ENCODE measurements at places on chromosomes 2 and 18.

DNA sequence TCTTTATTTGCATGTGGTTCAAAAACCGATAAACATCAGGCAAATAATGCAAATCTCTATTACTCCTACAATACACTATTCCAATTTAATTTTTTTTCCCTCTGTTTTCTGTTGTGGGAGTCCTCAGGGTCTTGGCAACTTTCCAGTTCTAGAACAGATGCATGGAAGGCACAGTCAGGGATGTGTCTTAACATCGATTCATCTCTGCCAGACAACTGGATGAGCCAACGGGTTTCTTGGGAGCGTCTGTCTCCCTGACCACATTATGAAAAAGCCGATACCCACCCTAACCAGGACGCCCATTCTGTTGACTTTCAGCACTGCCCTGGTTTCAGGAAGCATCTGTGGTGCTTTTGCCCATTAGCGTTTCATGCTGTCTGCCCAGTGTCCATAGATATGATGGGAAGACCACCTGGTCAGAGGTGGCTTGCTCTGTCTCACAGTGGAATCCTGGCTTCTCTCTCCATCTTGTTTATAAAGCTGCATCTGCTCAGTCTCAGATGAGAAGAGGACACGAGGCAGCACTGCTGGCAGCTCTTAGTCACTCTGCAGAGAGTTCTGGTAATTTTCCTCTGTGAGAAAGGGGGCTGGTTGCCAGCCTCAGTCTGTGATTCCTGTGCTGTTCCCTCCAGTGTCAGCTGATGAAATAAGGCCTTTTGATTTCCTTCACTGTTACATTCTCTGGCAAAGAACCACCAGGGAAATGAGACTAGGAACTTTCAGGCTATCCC lies 57.9 kb upstream of the KCNE4 start:
- DNase-seq, result peak; percentile 97

DNA sequence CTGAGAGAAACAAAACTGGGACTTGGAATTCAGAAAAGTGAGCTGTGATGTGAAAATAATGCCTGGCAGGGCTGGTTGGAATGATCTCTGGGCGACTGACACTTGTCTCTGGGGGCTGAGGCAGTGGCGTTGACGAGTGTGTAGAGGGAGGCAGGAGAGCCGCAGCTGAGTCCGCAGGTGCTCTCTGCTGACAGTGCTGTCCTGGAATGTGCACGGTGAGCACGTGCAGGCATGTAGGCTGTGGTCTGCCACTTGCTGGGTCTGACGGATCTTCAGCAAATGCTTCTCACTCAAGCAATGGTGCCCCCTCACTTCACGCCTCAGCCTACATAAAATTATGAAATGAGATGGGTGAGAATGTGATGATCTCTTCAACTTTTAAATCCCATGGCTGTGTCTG lies 38.5 kb upstream of the ATP9B start:
- DNase-seq, result no peak

GRCh38 chr2:182545420-182546167 lies 118.8 kb upstream of the PDE1A start:
- DNase-seq, result no peak

DNA sequence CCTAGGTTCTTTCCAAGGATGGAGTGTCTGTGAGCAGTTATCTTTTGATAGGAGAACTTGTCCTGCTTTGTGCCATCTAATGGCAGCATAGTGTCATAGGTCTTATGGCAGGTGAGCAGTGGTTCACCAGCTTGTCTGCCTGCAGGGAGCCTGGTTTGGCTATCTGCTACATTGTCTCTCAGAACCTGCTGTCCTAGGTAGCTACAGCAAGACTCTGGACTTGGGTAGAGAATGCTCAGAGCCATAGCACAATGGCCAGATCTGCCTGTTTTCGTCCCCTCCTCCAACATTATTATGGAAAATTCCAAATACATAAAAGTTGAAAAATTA lies 28.3 kb downstream of the AGFG1 start:
- no peak for DNase-seq

DNA sequence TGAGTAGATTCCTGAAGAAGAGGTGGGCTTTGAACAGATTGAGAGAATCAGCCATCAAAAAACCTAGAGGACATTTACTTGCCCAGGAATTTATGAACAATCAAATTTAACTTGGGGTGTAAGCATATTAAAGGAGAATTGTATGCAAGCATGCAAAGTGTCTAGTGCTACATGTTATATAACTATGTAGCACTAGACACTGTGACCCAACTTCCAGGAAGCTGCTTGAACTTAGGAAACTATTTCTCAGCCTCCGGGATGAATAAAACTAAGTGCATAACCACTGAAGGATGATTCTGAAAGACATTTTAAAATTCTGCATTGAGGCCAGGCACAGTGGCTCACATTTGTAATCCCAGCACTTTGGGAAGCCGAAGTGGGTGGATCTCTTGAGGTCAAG lies 12.4 kb downstream of the MFF start:
- DNase-seq, result no peak

- DNase-seq, result peak; percentile 75
These were observed at the start of gene TGOLN2 for GRCh38 chr2:85327822-85328617. Gene TGOLN2 (minus strand): TSS chr2:85327989. CDS start chr2:85327962, 27 bp downstream.

All from GM04504 (cell line).